ENCODE measurements at places on chromosomes 6 and 20.

GRCh38 chr6:36056178-36056577 lies 28.6 kb downstream of the MAPK14 start:
- no peak for DNase-seq

DNA sequence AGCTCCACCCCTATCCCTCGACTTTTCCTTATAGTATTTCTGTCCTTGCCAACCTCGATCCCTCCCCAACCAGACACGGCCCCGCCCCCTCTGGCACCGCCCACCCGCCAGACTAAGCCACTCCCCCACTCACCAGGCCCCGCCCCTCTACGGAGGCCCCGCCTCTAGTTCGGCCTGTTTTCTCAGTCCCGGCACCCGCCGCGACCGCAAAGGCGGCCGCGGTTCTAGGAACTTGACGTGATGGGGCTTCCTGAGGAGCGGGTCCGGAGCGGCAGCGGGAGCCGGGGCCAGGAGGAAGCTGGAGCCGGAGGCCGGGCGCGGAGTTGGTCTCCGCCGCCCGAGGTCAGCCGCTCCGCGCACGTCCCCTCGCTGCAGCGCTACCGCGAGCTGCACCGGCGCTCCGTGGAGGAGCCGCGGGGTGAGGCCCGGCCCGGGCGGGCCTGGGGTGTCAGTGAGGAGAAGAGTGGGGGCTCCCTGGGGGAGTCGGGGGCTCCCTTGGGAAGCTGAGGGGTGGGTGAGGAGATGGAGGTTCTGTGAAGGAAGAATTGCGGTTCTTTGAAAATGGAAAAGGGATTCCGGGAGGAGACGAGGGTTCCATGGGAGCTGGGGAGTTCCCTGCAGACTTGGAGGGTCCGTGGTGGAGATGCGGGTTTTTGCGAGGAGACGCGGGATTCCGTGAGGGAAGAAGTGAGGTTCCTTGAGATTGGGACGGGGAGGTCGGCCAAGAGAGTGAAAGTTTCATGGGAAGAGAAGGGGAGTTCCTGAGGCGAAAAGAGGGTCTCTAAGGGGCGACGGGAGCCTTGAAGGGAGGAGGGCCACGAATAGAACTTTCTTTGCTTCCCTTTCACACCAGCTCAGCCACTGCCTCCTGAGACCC lies at the start of gene ACSS2:
ACSS2 (plus strand) TSS at position 207 of the 877 bp plus-strand sequence; CDS start at position 241, 34 bp downstream.
- no peak for DNase-seq

- DNase-seq = no peak
Observed at GRCh38 chr6:156852858-156853216, 75.7 kb downstream of the ARID1B start.

DNA sequence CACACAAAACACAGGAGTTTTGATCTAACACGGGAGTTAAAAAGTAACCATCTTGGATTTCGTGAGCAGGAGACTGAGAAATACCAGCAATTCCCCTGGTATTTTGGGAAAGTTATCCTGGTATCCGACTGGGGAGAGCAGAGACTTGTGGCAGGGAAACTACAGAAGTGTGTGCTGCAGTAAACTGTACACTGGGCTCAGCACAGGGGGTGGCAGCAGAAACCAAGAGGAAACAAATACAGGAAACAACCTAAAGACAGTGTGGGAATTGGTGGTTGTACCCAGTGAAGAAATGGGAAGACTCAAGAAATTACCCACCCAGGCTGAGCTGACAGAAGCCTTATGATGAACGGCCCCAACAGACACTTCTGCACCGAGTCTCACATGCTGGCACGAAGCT lies 109.8 kb downstream of the CHD6 start:
- DNase-seq = no peak

DNA sequence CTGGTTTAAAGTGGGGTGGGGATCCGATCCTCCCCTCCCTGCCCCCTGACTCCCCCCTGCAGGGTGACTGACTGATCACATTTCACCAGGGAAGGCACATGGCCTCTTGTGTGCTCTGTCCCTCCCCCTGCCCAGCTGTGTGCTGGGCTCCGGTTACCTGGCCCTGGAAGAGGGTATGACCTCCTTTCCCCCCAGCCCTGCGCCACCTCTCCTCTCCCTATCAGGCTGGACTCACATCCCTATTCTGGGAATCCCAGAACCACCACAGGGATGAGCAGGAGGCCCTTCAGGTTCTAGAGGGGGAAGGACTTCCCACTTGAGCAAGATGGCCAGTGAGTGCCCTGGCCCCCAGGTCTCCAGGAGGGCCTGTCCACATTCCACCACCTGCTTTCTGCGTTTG lies 2.1 kb upstream of the IP6K3 start:
- DNase-seq = no peak

- DNase-seq = no peak
Observed at GRCh38 chr6:33962246-33963027, 158.6 kb upstream of the MLN start.

DNA sequence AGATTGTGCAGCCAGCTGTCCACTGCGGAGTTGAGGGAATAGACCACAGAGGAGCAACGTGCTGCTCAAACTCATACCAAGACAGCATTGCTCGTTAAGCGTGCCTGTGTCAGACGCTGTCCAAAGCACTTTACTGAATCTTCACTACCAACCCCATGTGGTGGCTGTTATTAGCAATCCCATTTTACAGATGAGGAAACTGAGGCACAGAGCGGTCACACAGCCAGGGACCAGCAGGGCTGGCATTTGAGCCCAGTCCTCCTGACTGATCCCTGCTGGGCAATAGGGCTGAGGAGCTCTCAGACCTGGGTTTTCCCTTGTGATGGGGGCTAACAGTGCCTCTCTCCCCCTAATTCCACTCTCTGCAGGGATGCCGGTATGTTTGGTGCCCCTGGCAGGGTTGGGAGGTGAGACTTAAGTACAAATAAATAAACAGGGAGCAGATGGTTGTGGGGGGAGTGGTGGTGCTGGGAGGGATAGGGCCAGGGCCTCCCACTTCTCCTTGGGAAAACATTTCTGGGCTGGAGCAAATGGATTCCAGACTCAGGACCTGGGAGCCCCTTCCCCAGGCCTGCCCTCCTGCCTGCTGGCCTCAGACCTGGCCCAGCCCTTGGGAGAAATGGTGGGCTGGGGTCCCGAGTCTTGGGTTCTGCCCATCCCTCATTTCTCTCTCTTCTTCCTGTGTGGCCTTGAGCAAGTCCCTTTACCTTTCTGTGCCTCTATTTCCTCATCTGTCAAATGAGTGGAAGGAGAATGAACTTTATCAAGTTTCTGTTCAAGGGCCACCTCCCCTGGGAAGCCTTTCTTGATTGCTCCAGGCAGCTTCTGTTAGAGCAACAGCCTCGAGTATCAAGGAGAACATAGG lies 17.7 kb downstream of the SRXN1 start:
- no peak for DNase-seq

DNA sequence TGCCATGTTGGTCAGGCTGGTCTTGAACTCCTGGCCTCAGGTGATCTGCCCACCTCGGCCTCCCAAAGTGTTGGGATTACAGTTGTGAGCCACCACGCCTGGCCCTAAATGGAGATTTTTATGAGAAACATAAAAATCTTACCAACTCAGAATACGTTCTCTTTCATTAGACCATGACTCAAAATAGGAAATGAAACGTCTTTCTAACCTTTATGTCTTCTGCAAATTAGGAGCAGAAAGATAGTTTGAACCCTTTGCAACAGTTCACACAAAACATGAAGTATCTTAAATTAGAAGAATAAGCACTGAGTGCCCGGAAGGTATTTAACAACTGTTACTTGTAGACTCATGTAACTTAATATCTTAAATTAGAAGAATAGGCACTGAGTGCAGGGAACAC lies 48.3 kb downstream of the AHI1 start:
- DNase-seq = no peak

DNA sequence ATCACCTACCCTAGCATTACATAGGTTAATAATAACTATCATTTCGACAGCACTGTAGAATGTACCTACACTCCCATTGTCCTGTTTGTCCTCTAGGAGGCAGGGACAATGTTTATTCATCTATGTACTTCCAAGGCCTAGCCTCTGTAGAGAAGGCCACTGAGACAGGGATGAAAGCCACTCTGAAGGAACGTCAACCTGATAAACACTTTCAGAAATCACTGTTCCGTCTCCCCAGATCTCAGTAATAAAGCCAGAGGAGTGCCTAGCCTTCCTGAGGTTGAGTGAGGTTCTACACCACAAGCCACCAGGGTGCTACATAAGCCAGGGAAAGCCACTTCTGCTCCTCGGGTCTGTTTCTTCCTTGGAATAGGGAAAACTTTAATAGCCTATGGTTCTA lies 44.8 kb downstream of the POPDC3 start:
- peak; percentile 44 for DNase-seq

DNA sequence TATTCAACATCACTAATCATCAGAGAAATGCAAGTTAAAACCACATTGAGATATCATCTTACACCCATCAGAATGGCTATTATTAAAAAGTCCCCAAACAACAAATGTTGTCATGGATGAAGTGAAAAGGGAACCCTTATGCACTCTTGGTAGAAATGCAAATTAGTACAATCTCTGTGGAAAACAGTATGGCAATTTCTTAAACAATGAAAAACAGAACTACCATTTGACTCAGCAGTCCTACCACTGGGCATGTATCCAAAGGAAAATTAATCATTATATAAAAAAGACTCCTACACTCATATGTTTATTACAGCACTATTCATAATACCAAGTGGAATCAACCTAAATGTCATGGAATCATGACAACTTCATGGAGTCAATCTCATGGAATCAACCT lies 611.3 kb upstream of the GJE1 start:
- no peak for DNase-seq

- DNase-seq = no peak
Observed at GRCh38 chr6:26122402-26122792, 35.2 kb downstream of the HFE start.

GRCh38 chr6:82083646-82084045 lies 163.9 kb downstream of the IBTK start:
- no peak for DNase-seq

GRCh38 chr6:47655719-47656595 lies 42.4 kb upstream of the ADGRF4 start:
- peak; percentile 33 for DNase-seq

DNA sequence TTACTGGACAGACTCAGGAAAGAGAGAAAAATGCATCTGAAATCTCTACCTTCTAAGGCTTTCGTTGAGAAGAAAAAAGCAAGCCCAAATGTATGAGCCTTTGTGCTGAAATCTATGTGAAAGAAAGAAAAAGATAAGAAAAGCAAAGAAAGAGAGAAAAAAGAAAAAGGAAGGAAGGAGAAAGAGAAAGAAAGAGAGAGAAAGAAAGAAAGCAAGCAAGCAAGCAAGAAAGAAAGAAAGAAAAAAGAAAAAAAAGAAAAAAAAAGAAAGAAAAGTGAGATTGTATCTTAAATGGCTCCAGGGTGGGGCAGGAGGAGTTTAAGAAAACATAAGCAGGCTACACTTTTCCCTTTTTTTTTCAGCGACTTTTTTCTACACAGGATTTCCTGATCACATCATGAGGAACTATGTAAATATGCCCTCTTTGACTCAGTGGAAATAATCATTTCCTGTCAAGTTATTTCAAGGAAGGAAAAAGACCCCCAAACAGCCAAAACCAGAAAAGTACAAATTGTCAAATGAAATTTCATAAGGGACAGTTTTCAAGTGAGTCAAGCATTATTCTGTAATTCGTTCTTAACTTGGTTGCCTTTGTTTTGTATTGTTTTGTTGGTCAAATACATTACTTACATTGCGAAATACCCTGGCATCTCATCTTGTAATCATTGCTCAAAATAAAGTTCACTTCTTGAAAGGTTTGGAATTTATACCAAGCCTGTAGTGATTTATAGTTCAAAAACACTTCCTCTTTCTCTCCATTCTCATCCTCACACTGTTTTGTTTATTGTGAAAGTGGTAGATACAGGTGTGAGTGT lies 79.5 kb upstream of the RNF217 start:
- DNase-seq = no peak
